HT1080 (cell line): ENCODE measurements at places on chromosomes 5 and 9.
A peak's percentile ranks its signal among the peaks of the same experiment; 100 is the strongest.

DNA sequence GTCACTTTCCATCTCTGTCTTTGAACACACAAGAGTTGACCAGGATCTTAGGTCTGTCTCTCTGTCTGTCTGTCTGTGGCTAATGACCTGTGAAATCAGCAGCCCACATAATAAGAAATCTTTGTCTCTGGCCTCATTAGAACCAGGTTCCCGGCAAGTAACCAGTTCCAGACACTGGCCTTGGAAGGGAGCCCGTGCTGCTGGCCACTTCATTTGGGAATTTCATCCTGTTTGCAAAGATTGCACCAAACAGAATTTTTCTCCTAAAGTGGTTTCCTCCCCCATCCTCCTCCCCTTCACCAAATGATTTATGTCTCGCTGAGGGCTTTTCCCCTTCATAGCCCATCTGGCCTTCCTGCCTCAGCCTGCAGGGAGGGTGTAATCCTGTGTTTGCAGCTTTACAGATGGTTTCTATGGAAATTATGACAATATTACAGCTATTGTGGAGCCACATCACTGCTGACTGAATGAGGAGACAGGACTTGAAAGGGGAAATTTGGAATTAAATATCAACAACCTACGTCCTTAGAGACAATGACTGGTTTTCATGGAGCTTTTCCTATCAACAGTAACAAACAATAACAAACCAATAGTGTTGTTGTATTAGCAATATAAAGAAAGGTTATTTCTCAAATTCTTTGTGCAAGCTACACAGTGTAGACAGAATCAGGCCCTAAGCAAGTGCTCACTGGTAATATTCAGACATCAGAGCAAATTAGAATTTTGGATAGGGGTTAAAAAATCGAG lies 25.7 kb downstream of the DPYSL3 start:
- DNase-seq: peak; percentile 57

DNA sequence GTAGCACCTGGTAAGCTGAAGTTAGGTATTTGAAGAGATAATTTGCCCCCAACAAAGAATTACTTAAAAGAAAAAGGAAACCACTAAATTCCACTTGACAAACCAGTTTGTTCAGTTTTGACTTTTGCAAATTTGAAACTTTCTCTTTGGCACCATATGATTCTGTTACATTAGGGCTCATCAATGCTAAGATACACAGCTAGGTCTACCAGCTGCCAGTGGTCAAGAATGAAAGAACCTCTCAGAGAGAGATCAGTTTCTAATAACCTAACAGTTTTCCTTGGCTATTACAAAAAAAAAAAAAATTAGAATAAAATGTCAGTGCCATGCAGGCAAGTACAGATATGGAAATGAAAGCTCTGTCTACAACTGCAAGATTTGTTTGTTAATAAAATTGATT lies 92.3 kb downstream of the CAAP1 start:
- no peak for DNase-seq

- DNase-seq: no peak
Measured at GRCh38 chr5:84480873-84481637, 96.4 kb upstream of the EDIL3 start.

DNA sequence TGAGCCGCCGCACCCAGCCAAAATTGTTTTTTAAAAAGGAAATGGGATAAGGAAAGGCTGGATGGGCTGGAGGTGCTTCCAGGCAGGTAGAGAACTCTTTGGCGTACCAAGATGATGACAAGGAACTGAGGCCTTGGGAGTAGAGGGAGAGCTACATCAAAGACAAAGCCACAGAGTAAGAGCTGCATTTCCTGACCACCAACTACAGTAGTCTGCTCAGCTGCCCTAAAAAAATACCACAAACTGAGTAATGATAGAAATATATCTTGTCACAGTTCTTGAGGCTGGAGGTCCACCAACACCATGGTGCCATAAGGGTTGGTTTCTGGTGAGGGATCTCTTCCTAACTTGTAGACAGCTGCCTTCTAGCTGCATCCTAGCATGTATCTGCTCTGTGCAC lies 8.2 kb downstream of the OR1K1 start:
- DNase-seq: no peak

DNA sequence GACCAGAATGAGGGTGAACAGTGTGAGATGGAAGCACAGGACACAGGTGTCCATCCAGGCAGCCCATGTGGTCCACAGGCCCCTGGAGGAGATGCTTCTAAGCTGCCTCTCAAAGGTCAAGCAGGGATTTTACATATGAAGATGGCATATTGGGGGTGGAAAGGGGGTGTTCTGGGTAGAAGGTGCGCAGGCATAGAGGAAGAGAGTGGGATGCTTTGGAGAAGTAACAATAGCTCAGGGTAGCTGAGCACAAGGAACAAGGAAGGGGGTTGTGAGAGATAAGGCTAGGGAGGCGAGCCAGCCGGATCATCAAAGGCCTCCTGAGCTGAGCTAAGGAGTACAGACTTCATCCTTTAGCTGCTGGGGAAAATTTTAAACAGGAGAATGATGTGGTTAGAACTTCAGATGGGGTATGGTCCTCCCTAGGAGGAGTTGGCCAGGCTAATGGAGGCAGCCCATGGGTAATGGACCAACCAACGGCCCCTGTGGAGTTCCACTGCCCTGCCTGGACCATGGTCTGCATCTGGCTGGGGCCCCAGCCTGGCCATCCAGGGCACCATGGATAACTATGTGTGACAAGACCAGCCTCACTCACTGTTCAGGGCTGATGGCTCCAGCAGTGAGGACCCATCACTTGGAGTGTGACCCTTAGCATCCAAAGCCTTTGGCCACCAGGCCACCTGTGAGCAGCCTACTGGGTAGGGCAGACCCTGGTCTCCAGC lies 86.8 kb upstream of the TBC1D2 start:
- no peak for DNase-seq

GRCh38 chr9:15612962-15613361 lies 60.1 kb downstream of the CCDC171 start:
- no peak for DNase-seq

- DNase-seq: no peak
Measured at GRCh38 chr9:90943341-90943740, 141.7 kb downstream of the SYK start.
